ENCODE measurements at places on chromosomes 3 and 15.

DNA sequence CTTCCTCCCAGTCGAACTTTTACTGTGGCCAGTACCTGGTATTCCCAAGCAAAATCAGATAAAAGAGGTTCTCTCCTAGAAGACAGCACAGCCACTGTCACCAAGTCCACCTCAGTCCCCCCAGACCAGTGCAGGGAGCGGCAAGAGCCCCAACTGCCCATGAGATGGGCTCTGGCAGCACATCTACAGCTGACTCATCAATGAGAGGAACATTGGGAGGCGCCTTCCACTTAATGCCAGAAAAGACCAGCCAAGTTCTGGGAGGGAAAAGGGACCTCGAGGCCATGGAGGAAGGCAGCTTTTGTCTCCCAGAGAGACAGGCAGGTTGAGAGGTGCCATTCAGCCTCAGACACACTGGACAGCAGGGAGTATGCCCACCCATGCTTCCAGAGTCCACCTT lies 28.2 kb downstream of the POC1A start:
- no peak for DNase-seq

- DNase-seq, result no peak
Observed at GRCh38 chr3:102148598-102149337, 286.0 kb upstream of the ZPLD1 start.

DNA sequence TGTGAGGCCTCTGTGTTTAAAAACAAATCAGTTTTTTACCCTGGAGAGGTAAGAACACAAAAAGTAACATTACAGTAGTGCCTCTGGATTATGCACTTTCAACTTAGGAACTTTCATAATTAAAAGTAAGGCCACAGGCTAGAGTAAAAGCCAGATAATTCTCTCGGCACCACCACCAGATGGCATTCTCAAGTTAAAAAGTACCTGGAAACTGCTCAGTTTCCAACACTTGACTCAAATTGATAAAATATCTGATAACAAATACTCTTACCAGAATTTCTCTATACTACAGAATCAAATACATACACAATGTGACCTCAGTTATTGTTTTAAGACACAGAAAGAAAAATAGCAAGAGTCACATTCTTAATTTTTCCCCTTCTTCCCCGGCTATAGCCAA lies 19.9 kb downstream of the SPICE1 start:
- DNase-seq, result no peak

DNA sequence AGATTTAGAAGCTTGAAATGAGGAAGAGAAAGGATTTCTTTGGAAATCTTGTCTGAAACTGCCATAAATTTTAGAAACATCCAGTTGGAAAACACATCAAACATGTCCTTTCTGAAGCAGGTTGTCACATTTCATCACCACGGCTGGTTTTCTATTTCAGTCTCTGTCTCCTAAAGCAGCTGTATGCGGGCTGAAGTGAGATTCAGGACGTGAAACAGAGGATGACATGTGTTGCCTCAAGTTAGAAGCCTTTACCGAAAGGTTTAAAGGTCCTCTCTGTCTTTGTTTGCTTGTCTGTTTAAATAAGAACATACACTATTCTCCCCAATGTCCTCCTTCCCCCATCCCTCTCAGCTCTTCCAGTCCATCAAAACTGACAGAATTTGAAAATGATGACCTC lies 141.9 kb downstream of the SQOR start:
- DNase-seq, result no peak

DNA sequence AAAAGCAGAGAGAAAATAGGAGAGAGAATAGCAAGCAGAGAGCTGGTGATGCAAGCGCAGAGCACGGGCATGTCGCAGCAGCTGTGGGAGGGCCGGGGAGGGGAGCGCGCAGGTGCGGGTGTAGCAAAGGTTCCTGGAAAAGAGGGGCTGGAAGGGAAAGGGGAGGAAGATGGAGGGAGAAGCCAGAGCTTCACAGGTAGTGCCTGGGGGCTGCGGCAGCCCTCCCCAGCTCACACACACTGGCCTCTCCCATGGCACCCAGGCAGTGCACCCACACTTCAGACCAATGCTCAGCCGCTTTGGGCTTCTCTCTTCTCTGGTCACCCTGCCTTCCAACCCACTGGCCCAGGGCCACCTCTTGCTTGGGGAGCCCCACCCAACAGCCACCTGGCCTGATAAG lies 72.1 kb downstream of the ADAMTS7 start:
- DNase-seq, result no peak

- no peak for DNase-seq
Observed at GRCh38 chr3:195849322-195850074, 37.8 kb upstream of the MUC4 start.

DNA sequence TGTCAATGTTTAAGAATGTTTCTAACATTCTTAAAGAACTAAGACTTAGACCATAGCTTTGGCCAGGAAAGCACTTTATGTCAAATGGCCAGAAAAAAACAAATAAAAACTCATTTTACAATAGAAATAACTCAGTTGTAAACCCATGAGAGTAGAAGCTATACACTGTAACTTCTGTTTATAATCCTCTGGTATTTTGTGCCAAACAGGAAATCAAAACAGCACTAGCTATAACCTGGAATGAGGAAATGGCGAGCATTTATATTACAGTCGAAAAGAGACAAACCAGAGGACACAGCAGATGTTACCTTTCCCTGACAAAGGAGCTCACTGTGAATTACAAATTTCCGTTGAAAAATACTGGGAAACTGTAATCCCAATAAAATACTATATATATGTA lies 10.3 kb downstream of the GK5 start:
- DNase-seq, result no peak

DNA sequence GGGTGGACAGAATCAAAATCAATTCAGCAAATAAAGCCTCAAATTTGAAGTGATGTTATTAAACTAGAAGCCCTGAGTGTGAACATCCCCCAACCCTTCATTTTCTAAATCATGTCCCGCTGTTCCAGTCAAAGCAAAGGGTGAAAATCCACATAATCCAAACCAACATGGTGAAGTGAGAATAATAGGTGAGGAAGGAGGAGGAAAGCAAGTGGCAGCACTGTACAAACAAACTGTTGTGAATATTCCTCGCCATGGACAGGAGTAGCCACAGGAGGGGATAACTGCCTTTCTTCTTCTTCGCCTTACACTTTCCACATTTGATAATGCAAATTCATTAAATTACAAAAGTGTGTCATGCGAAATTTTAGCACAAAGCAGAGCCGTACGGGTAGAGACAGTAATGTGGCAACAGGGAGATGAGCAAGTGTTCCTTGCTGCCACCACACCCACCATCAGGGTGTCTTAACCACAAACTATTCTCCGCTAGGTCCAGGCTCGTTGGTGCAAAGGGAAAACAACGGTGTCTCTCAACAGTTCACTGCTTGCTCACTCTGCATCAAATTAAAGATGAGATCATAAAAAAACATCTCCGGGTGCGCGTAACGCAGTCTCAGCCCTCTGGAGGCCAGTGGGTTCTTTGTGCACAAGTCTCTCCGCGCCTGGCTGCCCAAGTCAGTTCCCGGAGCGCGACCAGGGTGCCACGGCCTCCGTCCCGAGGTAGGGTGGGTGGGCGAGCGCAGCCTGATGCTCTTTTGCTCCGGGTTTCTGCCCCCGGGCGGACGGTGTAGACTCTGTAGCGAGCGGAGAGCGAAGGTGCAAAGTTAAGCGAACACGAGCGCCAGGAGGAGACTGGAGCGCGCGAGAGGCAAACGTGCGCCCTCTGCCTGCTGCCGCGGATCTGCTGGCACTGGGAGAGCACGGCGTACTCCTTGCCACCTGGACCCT lies 6.7 kb downstream of the EPHA3 start:
- DNase-seq, result peak; percentile 5

GRCh38 chr15:40281057-40281800 lies 1.6 kb downstream of the ANKRD63 start:
- no peak for DNase-seq

DNA sequence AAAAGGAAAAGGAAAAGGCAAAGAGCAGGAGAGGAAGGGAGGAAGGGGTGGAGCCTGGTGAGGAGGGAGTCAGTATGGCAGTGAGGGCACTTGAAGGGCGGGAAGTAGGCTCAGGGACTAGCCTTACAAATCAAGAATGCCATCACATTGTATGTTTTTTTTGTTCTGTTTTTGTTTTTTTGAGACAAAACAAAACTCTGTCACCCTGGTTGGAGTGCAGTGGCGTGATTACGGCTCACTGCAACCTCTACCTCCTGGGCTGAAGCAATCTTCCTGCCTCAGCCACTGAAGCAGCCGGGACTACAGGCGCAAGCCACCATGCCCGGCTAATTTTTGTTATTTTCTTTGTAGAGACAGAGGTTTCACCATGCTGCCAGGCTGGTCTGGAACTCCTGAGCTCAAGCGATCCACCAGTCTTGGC lies 10.5 kb upstream of the PIK3CB start:
- no peak for DNase-seq

GRCh38 chr3:161339517-161340500 lies 31.5 kb downstream of the SPTSSB start:
- DNase-seq, result no peak

DNA sequence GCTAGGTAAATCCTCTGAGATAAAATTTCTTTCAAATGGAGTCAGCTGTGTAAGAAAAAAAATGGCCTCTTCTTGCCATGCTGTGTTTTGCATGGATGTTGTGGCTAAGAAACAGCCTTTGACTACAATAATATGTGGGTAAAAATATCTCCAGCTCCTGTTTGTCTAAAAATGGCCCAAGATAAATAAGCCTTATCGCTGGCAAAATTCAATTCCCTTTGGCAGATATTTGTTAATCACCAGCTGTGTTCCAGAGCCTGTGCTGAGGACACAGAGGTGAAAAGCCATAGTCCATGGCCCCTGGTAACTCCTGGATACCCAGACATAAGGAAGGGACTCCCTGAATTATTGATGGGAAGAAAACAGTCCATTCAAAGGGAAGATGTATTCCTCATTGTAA lies 15.3 kb upstream of the RAMAC start:
- DNase-seq, result no peak

DNA sequence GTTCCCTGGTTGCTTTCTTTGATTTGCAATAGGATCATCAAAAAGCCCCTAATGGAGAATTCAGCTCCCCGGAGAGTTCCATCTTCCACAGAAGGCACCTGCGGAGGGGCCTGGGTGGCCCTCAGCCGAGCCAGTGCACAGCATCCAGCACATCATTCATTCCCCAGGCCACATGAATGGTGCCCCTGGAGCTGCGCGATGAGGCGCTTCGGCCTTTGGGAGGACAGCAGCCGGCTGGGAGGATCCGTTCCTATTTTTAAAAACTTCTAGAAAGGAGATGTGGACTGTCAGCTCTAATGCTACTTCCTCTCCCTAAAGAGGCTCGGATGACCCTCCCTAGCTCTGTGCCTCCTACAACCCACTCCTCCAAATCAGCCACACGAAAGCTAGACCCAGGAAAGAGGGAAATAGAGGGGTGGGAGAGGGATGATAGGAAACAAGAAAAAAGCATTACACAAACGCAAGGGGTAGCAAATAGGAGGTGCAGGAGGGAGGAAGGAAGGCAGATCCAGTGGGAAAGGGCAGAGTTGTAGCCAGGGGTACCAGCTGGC lies 20.3 kb downstream of the EHD4 start:
- no peak for DNase-seq

DNA sequence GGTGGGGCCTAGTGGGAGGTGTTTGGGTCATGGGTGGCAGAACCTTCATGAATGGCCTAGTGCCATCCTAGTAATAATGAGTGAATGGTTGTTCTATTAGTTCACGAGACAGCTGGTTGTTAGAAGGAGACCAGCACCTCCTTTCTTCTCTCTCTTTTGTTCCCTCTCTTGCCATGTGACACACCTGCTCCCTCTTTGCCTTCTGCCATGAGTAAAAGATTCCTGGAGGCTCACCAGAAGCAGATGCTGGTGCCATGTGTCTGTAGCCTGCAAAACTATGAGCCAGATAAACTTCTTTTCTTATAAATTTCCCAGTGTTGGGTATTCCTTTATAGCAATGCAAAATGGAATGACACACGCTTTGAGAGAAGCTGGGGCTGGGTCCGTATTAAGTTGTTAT lies 89.0 kb upstream of the SLC4A7 start:
- no peak for DNase-seq

DNA sequence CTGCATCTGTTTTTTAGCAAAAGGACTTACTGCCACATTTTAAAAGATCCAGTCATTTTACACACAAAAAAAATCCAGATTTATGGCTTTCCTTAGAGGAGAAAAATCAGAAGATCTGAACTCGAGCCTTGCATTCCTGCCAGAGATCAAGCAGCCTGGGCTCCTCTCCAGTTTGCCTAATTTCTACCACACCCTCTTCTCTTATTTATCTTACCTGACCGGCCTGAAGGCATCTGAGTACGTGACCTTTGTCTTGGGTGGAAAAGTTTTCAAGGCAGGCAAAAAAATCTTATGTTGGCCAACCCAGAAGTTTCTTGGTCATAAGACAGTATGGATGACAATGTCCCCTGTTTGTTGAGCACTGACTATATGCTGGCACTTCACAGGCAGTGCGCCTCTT lies 60.3 kb downstream of the CHRD start:
- DNase-seq, result no peak

DNA sequence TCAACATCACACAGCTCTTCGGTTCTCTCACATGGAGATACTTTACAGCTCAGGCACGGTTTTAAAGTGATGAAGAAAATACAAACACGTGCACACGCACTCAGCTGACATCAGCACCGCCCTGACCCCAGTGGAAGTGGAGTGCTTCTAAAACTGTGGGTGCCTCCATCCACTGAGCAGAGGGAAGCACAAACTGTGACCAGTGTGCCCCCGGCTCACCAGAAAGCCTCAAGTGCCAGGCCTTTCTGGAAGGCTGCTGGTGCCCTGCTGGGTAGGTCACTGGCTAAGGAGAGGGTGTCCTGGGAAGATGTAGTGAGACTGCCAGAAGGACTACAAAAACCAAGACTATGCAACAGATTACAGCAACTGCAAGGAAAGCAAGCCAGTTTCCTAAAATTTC lies 78.5 kb downstream of the OCA2 start:
- no peak for DNase-seq

DNA sequence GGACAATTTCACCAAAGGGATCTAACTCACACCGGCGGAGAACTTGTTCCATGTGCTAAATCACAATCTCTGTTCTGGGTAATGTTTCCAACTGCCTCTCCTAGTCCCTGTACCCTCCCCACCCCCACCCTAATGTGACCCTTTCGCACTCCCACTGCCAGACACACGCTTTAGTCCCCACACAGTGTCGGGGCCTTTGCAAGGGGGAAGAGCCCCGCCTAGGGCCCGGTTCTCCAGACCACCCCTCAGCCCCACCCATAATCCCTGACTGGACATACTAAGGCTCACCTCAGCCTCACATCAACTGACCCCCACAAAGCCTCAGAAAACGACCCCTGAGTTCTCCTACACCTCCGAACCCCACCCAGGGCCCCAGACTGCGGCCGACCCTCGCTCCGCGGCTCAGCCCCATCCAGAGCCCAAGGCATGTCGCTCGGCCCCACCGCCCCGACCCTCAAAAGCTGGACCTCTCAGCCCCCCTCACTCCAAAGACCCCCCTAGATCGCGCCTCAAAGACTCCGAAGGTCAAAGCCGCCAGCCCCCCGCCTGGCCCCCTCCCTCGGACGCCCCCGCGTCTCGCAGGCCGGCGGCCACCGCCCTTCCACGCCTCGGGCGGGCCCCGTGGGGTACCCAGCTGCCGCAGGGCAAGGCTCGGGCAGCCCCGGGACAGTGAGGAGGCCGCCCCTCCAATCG lies 72.0 kb upstream of the MAP4 start:
- DNase-seq, result no peak

All from GOT3 (cell line).